ENCODE measurements at places on chromosomes 11 and 22.

GRCh38 chr11:128219731-128220120 lies 367.6 kb downstream of the ETS1 start:
- no peak for DNase-seq
- H3K27me3 ChIP-seq: no peaks in the 10 kb centered on the region
- no peaks in the 10 kb centered on the region for H3K36me3 ChIP-seq
- H3K4me1 ChIP-seq: no peaks in the 10 kb centered on the region

DNA sequence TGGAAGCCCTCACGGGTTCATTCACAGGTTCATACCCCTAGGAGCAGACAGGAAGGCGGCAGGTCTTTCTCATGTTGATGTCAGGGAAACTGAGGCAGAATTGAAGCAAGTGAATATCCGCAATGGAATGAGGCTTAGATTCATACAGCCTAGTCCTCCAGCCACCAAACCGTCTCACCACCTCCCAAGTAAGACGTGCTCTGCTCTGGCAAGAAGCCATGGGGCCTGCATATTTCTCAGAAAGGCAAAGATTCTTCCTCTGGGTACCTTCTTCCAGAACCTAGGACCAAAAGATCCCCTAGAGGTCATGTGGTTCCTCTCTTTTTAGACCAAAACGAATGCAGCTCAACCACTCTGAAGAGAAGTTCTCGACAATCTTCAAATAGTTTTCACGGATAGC lies 1.7 kb downstream of the AP1B1 start:
- H3K4me3 ChIP-seq: no peak overlapping the region
- H3K27ac ChIP-seq: no peak overlapping the region
- peaks cover 31% of the 10 kb centered on the region for H3K4me1 ChIP-seq
- DNase-seq: no peak
- H3K36me3 ChIP-seq: peaks cover 25% of the 10 kb centered on the region

DNA sequence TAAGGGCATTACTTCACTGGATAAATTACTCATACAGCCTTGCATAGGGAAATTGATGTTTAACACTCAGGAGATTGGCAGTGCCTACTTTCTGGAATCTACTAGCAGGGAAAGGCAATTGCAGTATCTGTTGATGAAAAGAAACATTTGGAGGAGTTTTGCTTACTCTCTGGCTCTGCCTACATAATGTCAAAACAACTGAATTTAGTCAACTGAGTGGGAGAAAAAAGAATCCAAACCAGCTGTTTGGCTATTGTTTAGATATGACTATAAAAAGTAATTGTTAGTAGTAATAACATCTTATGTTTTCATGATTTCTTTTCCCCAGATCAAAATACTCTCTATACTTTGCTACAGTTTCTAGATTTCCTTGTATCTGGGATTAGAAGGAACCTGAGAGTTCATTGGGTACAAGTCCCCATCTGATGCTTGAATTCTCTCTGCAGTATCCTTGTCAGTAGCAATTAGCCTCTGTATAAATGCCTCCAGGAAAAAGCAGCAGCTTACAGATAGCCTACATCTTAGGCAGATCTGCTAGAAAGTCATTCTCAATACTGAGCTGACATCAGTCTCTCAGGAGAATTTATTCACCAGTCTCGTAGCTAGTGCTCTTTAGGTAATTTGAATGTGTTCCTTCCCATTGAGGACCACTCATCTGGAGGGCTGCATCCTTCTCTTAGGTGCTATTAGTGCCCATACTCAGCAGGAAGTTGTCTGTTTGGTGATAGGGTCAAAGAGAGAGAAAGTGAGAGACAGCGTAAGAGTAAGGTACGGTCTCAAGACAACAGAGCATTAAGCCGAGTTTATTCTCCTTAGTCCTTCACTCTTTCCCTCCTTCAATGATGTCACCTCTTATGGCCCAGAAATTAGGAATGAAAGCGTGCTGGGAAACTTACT lies 185.9 kb upstream of the CCDC90B start:
- no peaks in the 10 kb centered on the region for H3K36me3 ChIP-seq
- no peak overlapping the region for H3K4me3 ChIP-seq

GRCh38 chr11:4916581-4916980 lies 2.6 kb downstream of the OR51G2 start:
- no peak overlapping the region for H3K4me3 ChIP-seq
- H3K27me3 ChIP-seq: no peaks in the 10 kb centered on the region
- no peak overlapping the region for H3K27ac ChIP-seq
- H3K36me3 ChIP-seq: no peaks in the 10 kb centered on the region
- no peaks in the 10 kb centered on the region for H3K4me1 ChIP-seq
- DNase-seq: no peak

GRCh38 chr11:12389676-12390657 lies 12.6 kb downstream of the PARVA start:
- H3K36me3 ChIP-seq: no peaks in the 10 kb centered on the region
- H3K4me1 ChIP-seq: no peaks in the 10 kb centered on the region
- no peak overlapping the region for H3K4me3 ChIP-seq
- H3K27me3 ChIP-seq: peaks cover 11% of the 10 kb centered on the region
- no peak overlapping the region for H3K27ac ChIP-seq

- no peak overlapping the region for H3K4me3 ChIP-seq
- no peaks in the 10 kb centered on the region for H3K27me3 ChIP-seq
- no peaks in the 10 kb centered on the region for H3K36me3 ChIP-seq
- no peaks in the 10 kb centered on the region for H3K4me1 ChIP-seq
- DNase-seq: no peak
Measured at GRCh38 chr11:117604336-117604995, 192.6 kb downstream of the DSCAML1 start.

GRCh38 chr11:128884054-128884453 lies 7.1 kb upstream of the KCNJ5 start:
- H3K27me3 ChIP-seq: peaks cover 7% of the 10 kb centered on the region
- H3K4me1 ChIP-seq: no peaks in the 10 kb centered on the region
- H3K4me3 ChIP-seq: no peak overlapping the region
- H3K27ac ChIP-seq: no peak overlapping the region
- no peaks in the 10 kb centered on the region for H3K36me3 ChIP-seq
- DNase-seq: no peak

GRCh38 chr22:29369460-29369859 lies 18.9 kb downstream of the AP1B1 start:
- DNase-seq: no peak
- peaks cover 26% of the 10 kb centered on the region for H3K36me3 ChIP-seq
- H3K27ac ChIP-seq: no peak overlapping the region
- H3K4me3 ChIP-seq: no peak overlapping the region

GRCh38 chr11:20754933-20755332 lies 85.5 kb downstream of the NELL1 start:
- no peak for DNase-seq
- no peaks in the 10 kb centered on the region for H3K36me3 ChIP-seq
- H3K27me3 ChIP-seq: no peaks in the 10 kb centered on the region
- H3K4me1 ChIP-seq: no peaks in the 10 kb centered on the region
- no peak overlapping the region for H3K4me3 ChIP-seq

GRCh38 chr11:36002196-36002595 lies 58.3 kb downstream of the LDLRAD3 start:
- no peaks in the 10 kb centered on the region for H3K36me3 ChIP-seq
- no peak for DNase-seq
- H3K27ac ChIP-seq: no peak overlapping the region
- no peak overlapping the region for H3K4me3 ChIP-seq
- H3K27me3 ChIP-seq: no peaks in the 10 kb centered on the region

DNA sequence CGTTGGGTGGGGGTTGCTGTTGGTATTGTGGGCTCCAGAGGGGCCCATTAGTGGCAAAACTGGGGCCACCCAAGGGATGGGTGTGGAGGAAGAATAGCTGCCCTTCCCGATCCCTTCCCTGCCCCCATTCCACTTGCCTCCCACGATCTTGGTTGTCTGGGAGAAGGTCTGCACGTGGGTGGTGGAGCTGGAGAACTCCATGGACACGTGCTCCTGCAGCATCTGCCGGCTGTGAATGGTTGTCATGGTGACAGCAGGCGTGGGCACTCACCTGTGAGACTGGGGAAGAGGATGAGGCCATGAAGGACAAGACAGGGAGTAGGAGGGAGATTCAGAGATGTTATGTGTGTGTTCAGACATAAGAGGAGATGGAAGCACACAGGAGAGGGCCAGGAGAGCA lies 2.0 kb downstream of the IGSF22 start:
- no peak for DNase-seq
- no peak overlapping the region for H3K4me3 ChIP-seq
- H3K27me3 ChIP-seq: peaks cover 8% of the 10 kb centered on the region
- H3K27ac ChIP-seq: no peak overlapping the region
- peaks cover 6% of the 10 kb centered on the region for H3K4me1 ChIP-seq
- H3K36me3 ChIP-seq: no peaks in the 10 kb centered on the region

GRCh38 chr11:62536301-62536957 lies 10.2 kb downstream of the AHNAK start:
- DNase-seq: no peak
- no peak overlapping the region for H3K4me3 ChIP-seq
- peaks cover 5% of the 10 kb centered on the region for H3K27me3 ChIP-seq
- H3K27ac ChIP-seq: no peak overlapping the region

- H3K4me3 ChIP-seq: no peak overlapping the region
- H3K27ac ChIP-seq: no peak overlapping the region
- no peaks in the 10 kb centered on the region for H3K36me3 ChIP-seq
- peaks cover 5% of the 10 kb centered on the region for H3K27me3 ChIP-seq
Measured at GRCh38 chr11:119470317-119471291, 47.6 kb upstream of the THY1 start.

DNA sequence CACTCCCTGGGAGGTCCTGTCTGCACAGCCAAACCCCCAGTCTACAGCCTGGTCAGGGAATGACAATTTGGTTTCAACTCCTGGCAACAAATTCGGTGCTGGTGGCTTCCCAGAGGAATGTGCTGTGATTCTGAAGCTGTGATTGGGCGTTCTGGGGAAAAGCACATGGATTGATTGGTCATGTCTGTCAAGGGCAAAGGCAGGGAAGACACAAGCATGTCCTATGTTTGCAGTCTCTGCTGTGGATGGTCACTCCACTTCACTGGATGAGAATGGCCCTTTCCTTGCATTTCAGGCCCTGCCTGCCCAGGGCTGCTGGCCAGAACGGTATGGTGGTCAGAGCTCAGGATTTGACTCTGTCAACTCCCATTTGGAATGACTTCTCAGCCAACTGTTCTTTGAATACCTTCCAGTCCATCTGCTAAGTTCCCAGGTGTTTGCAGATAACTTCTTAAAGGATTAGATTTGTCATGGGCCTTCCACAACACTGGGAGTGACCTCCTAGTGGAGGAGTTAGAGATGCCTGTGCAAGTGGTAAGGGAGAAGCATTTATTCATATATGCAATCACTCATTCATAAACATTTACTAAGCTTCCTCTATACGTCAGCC lies 42.7 kb downstream of the SGSM1 start:
- no peaks in the 10 kb centered on the region for H3K36me3 ChIP-seq
- no peak overlapping the region for H3K27ac ChIP-seq

GRCh38 chr11:107250017-107250416 lies 207.6 kb downstream of the CWF19L2 start:
- H3K27me3 ChIP-seq: no peaks in the 10 kb centered on the region
- no peak for DNase-seq
- H3K27ac ChIP-seq: no peak overlapping the region
- no peak overlapping the region for H3K4me3 ChIP-seq

DNA sequence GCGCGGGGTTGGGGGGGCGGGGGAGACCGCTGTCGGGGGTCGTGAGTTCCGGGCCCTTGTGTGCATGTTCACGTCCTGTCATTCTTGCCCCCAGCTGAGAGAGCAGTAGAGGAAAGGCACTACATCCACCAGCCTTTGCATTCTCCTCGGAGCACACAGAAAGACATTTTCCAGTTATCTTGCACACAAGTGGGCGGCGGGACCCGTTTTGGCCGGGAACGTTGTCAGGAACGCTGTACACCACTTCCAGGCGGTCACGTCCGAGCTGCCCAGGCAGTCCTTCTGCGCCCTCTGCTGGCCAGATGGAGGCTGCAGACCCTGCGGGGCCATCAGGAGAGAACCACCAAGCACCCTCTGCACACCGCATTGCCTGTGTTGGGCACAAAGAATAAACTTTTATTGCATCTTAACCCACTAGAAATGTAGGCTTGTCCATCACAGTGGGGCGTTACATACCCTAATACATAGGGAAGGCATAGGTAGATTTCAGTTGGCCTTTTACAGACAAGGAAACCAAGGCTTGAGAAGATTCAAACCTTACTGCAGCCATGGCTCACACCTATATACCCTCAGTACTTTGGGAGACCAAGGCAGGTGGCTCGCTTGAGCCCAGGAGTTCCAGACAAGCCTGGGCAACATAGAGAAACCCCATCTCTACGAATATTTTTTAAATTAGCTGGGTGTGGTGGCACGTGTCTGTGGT lies 2.8 kb upstream of the CDKN1C start:
- no peak overlapping the region for H3K4me3 ChIP-seq
- DNase-seq: peak; percentile 82
- H3K27ac ChIP-seq: no peak overlapping the region
- H3K36me3 ChIP-seq: no peaks in the 10 kb centered on the region

DNA sequence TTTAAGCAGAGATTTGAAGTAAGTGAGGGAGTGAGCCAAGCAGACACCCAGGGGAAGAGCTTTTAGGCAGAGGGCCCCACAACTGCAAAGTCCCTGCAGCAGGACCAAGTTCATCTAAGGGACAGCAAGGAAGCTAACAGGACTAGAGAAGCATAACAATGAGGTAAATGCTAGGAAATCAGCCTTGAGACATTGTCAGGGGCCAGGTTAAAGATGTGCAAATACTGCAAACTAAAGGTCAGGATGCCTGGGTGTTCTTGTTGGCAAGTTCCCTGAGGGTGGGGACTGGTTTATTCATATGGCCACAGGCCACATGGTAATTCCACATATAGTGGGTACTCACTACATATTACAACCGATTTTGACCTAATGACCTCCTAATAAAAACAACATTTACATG lies 399.2 kb upstream of the NARS2 start:
- H3K27ac ChIP-seq: no peak overlapping the region
- no peaks in the 10 kb centered on the region for H3K36me3 ChIP-seq
- DNase-seq: no peak
- H3K27me3 ChIP-seq: peaks cover 14% of the 10 kb centered on the region

DNA sequence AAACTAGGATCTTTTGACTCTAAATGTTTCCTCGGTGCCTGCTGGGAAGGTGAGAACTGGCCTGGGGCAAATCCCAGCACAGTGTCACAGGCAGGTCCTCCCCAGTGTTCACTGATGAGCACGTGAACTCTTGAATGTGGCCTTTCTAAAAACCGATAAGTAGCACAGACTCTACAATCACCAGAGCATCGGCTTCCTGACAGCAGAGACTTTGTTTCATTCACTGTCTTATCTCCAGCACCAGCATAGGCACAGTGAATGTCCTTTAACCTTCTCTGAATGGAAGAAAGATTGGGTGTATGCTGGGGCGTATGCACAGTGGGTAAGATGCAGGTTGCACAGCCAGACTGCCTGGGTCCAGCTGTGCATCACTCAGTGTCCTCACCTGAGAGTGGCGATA lies 59.3 kb upstream of the EIF3D start:
- no peaks in the 10 kb centered on the region for H3K36me3 ChIP-seq
- DNase-seq: no peak
- no peak overlapping the region for H3K27ac ChIP-seq
- H3K27me3 ChIP-seq: peaks cover 10% of the 10 kb centered on the region
- no peak overlapping the region for H3K4me3 ChIP-seq
- no peaks in the 10 kb centered on the region for H3K4me1 ChIP-seq

Measured in DND-41 (cell line).